D721Med (cell line): ENCODE measurements at places on chromosomes 6 and 20.

DNA sequence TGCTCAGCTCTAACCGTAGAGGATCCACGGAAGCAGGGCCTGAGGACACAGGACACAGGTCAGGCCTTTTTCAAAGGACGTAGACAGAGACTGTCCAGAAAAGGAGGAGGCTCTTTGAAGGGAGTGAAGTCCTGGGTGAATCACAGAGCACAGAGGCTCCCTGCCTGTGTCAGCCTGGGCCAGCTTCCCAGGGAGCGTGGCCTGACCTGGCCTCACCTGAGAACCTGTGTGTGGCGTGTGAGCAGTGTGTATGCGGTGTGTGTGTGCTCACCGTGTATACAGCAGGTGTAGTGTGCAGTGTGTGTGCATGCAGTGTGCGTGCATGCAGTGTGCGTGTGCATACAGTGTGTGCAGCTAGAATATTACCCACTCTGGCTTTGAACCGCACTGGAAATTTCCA is 56.0 kb upstream of the FNDC1 start:
- DNase-seq, result no peak

- DNase-seq, result no peak
Measured at GRCh38 chr20:25544311-25544710, 41.0 kb downstream of the NINL start.

DNA sequence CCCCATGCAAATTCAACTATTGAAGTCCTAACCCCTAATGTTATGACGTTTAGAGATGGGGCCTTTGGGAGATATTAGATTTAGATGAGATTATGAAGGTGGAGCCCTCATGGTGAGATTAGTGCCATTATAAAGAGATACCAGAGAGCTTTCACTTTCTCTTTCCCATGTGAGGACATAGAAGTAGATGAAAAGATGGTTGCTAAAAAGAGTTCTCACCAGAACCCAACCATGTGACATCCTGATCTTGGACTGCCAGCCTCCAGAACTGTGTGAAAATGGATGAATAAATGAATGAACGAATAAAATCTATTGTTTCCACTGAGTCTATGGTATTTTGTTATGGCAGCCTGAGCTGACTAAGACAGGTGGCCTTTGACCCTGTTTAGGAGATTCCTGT is 50.6 kb upstream of the FBXO30 start:
- no peak for DNase-seq

GRCh38 chr6:22766979-22767378 is 197.6 kb downstream of the HDGFL1 start:
- no peak for DNase-seq

- DNase-seq, result no peak
Measured at GRCh38 chr6:106684011-106684410, 54.6 kb downstream of the QRSL1 start.

DNA sequence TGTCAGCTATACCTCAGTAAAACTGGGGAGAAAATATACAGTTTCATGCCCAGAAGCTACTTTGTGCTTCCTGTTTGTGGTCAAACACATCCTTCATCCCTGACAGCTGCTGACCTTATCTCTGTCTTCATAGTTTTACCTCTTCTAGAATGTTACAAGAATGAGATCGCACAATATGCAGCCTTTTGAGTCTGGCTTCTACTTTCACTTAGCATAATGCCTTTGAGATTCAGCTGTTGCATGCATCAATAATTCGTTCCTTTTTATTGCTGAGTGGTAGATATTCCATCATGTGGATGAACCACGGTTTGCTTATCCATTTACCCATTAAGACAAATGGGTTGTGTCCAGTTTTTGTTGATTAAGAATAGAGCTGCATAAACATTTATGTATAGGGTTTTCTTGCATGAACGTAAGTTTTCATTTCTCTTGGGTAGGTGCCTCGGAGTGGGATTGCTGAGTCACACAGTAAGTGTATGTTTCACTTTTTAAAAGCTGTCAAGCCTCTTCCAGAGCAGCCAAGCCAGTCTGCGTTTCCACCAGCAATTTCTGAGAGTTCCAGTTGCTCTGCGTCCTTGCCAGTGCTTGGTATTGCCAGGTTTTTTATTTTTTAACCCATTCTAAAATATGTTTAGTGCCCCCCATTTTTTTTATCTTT is 86.6 kb upstream of the PAX1 start:
- DNase-seq, result no peak

- DNase-seq, result no peak
Measured at GRCh38 chr6:141394565-141395051, 738.1 kb upstream of the GJE1 start.

GRCh38 chr6:96675597-96675996 is 112.7 kb downstream of the FHL5 start:
- no peak for DNase-seq

DNA sequence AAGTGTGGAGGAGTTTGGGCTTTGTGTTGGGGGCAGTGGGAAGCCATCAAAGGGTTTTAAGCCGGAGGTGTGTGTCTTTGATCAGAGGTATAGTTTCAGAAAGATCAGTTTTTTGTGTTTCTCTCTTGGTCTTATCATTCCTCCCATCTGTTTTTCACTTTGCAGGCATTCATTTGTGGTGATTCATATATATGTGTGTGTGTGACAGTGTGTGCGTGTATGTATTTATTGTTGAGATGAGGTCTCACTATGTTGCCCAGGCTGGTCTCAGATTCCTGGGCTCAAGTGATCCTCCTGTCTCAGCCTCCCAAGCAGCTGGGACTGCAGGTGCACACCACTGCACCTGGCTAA is 11.1 kb upstream of the SERINC3 start:
- DNase-seq, result no peak

- DNase-seq, result no peak
Measured at GRCh38 chr6:170210651-170211403, 80.1 kb downstream of the DLL1 start.

GRCh38 chr6:168962886-168963285 is 290.8 kb downstream of the THBS2 start:
- no peak for DNase-seq

DNA sequence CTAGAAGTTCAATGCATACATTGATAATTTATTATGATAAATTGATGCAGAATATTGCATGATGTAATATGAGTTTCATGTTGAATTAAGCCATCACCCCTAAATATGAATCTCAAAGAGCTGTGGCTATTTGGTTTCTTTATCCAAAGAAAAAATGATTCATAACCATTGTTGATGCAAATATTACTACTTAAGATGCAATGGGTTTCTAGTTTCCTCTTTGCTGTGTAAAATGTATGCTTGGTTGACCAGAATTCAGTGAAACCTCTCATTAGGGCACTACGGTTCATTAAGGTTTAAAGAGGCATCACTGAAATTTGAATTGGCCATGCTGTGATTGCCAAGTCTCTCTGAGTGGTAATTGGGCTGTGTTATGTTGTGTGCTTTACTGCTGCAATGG is 492.5 kb upstream of the FLRT3 start:
- no peak for DNase-seq

DNA sequence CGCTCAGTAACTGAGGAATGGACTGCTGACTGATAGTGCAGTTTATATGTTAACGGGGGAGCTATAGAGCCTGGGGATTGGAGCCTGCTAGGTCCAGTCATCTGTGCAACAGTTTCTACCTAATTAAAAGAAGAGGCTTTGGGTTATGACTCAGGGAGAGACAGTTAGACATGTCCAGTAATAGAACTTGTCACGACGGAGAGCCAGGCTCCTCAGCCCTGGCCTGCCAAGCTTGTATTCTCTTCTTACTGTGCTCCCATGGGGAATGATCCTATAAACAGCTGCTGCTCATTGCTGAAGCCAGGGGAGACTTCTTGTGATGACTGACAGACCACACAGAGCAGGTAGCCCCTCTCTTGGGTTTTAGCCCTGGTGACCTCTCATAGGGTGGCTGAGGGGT is 69.3 kb downstream of the SYNJ2 start:
- DNase-seq, result no peak

DNA sequence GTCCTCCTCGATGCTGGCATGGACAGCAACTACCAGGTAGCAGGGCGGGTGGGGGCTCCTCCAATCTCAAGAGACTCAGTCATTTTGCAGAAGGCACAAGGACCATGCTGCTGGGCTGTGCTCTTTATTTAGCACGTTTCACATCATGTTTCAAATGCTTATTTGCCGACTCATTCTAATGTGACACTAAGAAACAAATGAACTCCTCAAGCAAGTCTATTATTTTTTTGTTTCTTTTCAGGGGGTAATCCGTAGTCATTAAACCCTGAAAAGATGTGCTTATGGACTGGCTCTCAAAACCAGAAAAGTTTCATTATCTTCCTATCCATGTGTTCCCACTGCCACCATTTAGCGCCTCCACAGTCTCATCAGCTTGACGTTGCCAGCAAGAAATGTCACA is 92.9 kb downstream of the ANKS1A start:
- no peak for DNase-seq

DNA sequence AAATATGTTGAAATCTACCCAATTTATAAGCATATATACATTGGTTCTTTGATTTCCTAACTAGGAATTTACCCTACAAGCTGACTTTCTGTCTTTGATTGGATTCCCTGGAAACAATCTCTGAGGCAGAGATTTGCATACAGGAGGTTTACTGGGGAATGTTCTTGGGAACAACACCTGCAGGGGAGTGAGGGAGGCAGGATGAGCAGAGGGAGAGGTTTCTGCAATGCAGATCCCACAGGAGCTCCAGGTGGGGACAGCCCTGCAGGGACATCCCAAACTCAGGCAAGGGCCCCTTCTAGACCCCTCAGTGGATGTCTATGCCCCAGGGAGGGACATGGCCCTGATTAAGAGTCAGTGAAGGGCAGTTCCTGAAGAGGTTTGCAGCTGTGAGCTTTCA is 95.2 kb upstream of the CCDC167 start:
- no peak for DNase-seq

GRCh38 chr20:39268981-39269461 is 306.9 kb downstream of the DHX35 start:
- DNase-seq, result peak; percentile 25

- no peak for DNase-seq
Measured at GRCh38 chr6:79084693-79085092, 6.6 kb upstream of the PHIP start.

DNA sequence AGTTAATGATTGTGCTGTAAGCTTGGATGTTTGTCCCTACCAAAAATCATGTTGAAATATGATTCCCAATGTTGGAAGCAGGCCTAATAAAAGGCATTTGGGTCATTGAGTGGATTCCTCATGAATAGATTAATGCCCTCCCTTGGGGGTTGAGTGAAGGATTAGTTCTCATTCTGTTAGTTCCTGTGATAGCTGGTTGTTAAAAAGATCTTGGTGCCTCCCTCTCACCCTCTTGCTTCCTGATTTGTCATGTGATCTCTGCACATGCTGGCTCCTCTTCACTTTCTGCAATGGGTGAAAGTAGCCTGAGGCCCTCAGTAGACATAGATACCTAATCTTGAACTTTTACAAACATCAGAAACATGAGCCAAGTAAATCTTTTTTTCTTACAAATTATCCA is 115.6 kb upstream of the HCRTR2 start:
- DNase-seq, result no peak

DNA sequence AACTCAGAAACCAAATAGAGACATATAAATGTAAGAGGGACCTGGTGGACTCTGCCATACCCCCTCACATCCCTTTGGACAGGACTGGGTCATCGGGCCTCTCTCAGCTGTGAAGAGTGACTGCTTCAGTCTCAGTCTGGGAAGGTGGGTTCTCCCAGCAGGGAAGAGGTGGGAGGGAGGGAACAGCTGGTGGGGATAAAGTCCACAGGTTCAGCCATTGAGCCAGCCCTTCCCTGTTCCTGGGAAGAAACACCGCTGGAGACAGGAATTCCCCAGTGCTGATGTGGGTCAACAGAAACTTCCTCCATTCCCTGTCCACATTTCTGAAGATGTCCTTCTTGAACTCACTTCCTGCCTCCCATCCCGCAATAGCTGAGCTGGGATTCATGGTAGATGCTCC is 209.2 kb upstream of the PMEPA1 start:
- no peak for DNase-seq

DNA sequence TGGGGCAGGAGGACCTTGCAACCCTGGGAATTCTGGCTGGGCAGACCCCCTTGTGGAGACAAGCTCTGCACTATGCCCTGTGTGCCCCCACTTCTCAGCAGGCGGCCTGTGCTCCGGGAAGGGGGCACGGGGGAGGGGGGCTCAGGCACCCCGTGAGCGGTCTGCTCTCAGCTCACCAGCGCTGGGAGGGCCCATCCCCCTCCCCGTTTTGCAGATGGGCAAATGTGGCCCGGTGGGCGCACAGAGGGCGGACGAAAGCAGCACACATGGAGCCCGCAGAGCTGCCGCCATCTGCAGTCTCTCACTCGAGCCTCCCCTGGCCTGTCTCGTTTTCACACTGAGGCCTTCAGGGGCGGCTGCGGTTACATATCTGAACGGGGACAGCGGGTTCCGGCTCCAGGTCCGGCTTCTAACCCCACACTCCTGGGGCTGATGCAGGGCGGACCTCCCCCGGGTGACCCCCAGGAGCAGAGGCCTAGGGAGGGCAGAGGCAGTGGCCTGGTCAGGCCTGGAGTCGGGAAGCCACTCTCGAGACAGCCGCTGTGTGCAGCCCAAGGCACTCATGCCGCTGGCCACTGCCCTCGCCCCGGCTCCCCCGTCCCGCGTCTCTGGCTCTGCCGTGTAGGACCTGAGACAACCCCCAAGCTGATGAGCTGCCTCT is 13.9 kb downstream of the CHRNA4 start:
- no peak for DNase-seq

GRCh38 chr6:119109654-119110325 is 31.3 kb upstream of the FAM184A start:
- DNase-seq, result no peak
